ENCODE measurements at places on chromosomes 5 and 9. TPM values are rescaled to one million over a fixed set of nuclear protein-coding genes. Genes with fewer than 3 reads are reported as not detected.

DNA sequence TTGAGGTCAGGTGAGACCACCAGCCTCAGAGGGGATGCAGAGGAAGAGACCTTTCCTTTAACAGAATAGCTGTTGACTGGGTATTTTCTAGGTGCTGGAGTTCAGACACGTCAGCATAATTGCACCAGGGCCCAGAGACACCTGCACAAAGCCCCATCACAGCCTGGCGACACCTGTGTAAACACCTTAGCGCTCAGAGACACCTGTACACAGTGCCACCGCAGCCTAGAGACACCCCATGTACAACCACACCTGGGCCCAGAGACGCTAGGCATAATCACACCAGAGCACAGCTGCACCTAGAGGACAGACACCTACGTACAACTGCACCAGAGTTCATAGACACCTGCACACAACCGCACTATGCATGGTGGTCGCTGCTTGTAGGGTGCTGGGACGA is 1.0 kb downstream of the TRIP13 start:
- DNase-seq: no peak

DNA sequence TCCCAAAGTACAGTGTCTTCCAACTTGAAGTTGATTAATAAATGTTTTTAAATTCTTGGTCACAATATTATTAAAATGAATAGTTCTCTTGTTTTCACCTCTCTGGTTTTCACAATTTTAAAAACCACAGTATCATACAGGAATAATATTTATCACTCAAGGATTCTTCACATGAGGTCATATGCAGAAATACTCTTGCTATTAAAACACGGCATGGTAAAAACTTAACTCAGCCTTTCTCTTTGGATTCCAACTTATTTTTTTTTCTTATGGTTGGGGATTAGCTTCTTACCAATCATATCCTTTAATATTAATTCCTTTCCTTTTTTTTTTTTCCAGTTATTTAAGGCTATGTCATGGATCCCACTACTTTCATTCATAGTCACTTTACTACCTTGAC is 289.4 kb downstream of the ADAMTS6 start:
- no peak for DNase-seq

- DNase-seq: no peak
Measured at GRCh38 chr9:83006378-83006777, 56.6 kb downstream of the RASEF start.

The BAAT gene
- total RNA-seq: 0.06 TPM

DNA sequence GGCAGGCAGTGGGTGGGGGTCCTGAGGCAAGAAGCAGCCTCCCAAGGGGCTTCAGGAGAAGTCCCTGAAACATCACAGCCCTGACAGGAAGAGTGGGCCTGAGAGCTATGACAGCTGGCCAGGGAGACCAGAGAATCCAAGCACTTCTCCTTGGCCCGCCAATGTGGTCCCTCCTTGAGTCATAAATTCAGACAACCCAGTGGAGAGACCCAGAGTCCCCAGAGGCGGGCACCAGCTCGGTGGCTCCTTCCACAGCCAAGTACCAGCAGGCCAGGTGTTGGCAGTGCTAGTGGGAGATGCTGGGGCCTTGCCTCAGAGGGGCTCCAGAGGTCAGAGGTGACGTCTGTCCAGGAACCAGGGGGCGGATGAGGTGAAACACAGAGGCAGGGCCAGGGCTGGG is 1.6 kb upstream of the DOK3 start:
- no peak for DNase-seq

GRCh38 chr9:97787551-97787950 is 65.5 kb upstream of the FOXE1 start:
- no peak for DNase-seq

GRCh38 chr5:181204826-181205760 is at the start of gene TRIM7:
TRIM7 (minus strand) TSS chr5:181205196; CDS start chr5:181205110, 86 bp downstream.
- peak; percentile 35 for DNase-seq

DNA sequence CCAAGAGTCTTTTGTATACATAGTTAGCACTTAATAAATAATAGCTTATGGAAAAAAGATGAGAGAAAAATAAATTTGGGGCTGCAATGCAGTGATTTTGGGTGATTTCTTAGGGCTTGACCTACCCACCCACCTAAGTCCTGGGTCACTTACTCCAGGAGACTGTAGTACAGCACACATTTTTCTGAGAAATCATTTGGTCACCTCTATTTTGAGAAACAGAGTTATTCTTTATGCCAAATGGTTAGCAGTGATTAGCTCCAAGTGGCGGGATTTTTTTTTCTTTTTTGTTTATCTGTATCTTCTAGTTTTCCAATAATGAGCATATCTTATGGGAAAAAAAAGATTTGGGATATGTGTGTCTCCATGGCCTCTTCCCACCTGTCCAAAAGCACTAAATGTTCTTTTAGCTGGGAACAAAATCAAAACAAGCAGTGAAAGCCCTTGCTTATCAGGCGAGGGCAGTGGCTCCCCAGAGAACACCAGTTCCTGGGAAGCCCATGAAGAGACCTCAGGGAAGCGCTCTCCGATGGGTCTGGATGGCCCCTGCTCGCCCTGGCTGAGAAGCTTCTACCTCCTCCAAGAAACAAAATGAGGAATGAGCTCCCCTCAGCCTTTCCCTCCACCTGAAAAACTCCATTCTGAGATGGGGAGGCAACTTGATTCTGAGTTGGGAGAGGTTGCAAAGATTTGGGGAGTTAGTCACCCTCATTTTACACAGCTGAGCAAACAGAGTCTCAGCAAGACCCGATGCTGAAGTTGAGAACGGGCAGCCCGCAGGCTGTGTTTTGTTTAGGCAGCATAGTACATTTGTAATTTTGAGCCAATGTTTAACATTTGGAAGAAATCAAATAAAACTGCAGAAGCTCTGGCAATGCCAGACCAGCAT is 69.9 kb downstream of the CYFIP2 start:
- no peak for DNase-seq

- no peak for DNase-seq
Measured at GRCh38 chr5:170303549-170303948, 6.0 kb upstream of the LCP2 start.

The FIBCD1 gene
- total RNA-seq: not detected

DNA sequence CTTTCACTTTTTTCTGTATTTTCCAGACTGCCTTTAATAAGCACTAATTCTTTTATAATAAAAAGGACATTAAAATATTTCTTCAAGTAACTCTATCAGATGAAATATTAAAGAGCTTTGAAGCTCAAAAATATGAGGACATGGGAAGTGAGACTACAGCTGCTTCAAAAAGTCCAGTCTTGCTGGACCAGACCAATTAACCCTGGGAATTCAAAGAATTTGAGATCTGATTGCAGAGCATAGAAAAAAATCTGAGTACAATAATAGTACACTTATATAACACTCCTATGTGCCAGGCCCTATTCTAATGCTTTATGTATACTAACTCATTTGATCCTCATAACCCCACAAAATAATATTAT is 9.8 kb downstream of the TMEM245 start:
- no peak for DNase-seq

- DNase-seq: no peak
Measured at GRCh38 chr9:126617003-126617822, 3.5 kb downstream of the LMX1B start.

The FBXO4 gene
- 16.2 TPM for total RNA-seq

The DPYSL3 gene
- 0.41 TPM for total RNA-seq

The BTNL9 gene
- 0.12 TPM for total RNA-seq

The SLC6A3 gene
- not detected for total RNA-seq

DNA sequence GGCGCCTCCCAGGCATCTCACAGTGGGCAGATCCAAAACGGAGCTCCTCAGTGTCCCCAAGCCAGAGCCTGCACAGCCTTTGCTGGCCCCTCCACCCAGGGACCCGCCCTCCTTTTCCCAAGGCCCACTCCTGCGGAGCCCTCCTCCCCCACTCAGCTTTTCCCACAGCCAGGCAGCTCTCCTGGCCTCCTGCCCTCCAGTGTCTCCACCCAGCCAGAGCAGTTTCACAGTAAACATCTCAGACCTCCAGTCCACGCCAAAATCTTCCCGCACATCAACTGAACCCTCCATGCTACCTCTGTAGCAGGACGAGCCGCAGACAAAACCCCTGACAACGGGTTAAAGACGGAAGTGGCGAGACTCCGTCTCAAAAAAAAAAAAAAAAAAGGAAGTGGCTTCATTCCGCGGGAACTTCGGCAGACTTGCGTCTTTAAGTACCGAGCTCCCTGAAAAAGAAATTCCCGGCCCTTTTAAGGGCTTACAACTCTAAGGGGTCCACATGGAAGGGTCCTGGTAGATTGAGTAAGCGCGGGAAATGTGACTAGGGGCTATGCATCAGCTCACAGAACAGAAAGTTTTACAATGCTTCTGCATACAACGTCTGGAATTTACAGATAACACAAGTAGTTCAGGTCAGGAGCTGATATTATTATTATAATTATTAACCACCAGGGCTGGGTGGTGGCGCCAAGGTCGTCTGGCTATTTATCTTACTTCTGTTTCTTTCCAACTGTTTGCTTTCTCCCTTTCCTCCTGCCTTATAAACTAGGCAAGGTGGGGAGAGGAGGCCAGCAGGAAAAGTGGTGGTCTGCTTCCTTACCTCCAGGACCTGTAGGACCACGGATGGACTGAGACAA is 11.4 kb upstream of the GRIN1 start:
- no peak for DNase-seq

DNA sequence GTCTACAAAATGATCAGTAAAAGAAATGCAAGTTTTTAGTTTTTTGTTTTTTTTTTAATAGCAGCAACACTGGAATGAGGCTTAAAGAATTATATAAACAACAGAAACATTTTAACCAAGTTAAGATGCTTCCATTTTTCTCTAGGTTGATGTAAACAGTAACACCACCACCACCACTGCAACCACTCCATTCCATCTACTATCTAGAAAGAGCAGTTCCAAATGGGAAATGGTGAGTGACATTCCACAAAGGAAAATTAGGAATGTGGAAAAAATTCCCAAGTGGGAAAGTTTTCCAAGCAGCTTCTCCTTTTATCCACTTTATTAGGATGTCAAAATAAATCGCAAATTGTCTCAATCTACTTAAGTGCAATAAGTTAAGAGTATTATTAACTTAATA is 32.6 kb downstream of the SLC38A9 start:
- DNase-seq: no peak

- DNase-seq: no peak
Measured at GRCh38 chr9:137899551-137900360, 22.2 kb downstream of the CACNA1B start.

GRCh38 chr9:72362118-72362531 is 2.9 kb downstream of the ZFAND5 start:
- no peak for DNase-seq

- DNase-seq: no peak
Measured at GRCh38 chr5:135210286-135211055, 176.4 kb upstream of the PITX1 start.

GRCh38 chr9:126366366-126367011 is 39.9 kb downstream of the MVB12B start:
- no peak for DNase-seq

The ZNF462 gene
- not detected for total RNA-seq

The TAF11L10 gene
- total RNA-seq: not detected

GRCh38 chr5:44365345-44365744 is 23.9 kb downstream of the FGF10 start:
- no peak for DNase-seq

DNA sequence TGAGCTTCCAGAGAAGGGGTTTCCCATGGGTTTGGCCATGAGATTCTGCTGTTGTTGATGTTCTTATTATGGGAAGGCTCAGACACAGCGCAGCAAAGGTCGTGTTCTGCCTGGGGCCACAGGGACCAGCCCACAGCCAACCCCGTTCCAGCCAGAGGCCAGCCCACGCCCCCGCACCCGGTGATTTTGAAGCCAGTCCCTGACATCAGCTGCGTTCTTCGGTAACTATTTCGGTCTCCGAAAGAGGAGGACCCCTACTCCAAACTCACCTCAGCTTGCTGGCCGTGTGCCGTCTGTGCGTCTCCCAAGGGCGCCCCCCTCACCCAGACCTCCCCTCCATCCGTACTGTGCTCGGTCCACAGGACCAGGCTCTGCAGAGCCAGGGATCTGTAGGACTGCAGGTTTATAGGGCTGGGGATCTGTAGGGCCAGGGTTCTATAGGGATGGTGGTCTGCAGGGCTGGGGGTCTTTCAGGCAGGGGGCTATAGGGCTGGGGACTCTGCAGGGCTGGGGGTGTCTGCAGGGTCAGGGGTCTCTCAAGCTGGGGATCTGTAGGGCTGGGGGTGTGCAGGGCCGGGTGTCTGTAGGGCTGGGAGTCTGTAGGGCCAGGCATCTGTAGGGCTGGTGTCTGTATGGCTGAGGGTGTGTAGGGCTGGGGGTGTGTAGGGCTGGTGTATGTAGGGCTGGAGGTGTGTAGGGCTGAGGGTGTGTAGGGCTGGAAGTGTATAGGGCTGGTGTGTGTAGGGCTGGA is 11.8 kb downstream of the COL5A1 start:
- no peak for DNase-seq

The NUTM2G gene
- total RNA-seq: not detected

GRCh38 chr5:158142156-158142555 is 283.2 kb upstream of the CLINT1 start:
- no peak for DNase-seq

The FYB1 gene
- 71.3 TPM for total RNA-seq

DNA sequence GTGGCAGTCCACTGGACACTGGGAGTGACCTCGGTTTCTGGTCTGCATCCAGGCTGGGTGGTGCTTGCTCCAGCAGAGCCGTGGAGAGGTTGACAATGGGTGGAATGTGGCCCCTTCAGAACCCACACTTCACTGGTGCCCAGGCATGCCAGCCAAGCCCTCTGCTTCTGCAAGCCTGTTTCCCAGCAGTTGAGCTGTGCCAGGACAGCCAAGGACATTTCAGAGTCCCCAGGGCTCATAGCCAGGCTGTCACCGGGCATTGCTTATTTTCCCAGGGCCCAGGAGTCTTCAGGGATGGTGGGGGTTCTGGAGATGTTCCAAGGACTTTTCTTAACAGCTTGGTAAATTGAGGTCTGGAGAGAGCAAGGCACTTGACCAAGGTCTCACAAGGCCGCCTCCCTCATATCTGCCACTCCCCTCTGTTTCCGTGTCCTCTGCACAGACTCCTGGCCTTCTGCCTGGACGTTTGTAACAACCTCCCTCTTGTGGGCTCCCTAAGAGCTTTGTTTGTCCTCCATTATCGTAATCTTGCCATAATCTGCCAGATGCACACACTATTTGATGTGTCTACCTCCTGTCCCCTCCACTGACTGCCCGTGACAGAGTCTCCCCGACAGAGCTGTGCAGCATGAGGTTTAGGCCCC is 3.8 kb upstream of the NDST1 start:
- no peak for DNase-seq

- no peak for DNase-seq
Measured at GRCh38 chr5:173016598-173017046, 33.1 kb downstream of the ATP6V0E1 start.

The PCDHGA5 gene
- 0.06 TPM for total RNA-seq

The SPATA31C1 gene
- total RNA-seq: not detected

GRCh38 chr5:74082512-74083055 is 456.6 kb downstream of the ARHGEF28 start:
- no peak for DNase-seq

DNA sequence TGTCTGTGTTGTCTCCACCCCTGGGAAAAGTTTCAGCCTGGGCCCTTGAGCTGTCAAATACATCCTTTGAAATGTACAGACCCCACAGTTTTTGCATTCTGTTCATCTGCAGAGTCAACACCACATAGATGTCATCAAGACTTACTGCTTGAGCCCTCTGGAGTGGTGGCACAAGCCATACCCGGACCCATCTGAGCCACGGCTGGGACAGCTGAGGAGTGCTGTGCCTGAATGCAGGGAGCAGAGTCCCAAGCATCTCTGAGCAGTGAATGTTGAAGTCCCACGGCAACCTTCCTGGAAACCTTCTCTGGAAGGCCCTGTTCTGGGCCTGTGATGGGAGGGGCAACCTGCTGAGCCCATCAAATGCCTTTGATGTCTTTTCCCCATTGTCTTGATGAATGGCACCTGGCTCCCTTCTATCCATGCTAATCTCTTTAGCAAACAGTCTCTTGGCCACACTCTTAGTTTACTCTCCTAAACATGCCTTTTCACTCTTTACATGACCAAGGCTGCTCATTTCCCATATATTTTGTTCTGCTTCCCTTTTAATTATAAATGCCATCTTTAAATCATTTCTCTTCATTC is 92.5 kb downstream of the ATPSCKMT start:
- no peak for DNase-seq
